ENCODE measurements at places on chromosomes 3 and 15.

DNA sequence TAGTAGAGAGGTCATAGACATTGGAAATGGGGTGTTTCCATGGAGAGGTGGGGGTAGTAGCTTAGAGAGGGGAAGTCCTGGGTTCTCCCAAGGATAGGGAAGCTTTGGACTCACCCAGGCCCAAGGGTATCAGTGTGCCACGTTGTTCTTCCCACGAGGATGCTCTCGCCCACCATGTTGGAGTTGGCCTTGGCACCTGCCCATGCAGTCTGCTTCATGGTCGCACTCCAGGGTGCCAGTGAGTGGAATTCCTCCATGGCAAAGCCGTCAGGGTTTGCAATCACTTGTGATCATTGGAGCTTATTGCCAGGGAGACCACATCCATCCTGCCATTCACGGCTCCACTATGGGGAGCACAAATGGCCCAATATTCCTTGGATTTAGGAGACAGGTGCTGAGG lies 60.6 kb downstream of the GRIP2 start:
- no peak for DNase-seq

DNA sequence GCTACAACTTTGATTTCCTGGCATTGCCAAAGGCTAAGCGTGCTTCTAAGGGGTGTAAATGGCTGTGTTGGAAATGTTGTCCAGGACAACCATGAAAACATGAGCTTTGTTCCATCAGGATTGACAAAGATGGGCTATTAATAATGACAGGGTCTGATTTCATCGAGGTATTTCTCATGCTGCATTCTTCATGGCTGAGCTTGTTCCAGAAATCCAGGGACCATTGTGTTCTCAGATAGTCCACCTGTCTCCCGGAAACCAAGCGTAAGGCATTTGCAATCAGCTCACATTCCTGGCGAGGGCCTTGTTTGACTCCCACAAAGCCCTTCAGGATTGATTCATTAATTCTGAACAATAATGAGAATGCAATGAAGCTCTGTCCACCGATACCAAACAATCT lies 111.3 kb downstream of the CD47 start:
- no peak for DNase-seq

GRCh38 chr15:77224352-77224751 lies 153.4 kb upstream of the TSPAN3 start:
- no peak for DNase-seq

DNA sequence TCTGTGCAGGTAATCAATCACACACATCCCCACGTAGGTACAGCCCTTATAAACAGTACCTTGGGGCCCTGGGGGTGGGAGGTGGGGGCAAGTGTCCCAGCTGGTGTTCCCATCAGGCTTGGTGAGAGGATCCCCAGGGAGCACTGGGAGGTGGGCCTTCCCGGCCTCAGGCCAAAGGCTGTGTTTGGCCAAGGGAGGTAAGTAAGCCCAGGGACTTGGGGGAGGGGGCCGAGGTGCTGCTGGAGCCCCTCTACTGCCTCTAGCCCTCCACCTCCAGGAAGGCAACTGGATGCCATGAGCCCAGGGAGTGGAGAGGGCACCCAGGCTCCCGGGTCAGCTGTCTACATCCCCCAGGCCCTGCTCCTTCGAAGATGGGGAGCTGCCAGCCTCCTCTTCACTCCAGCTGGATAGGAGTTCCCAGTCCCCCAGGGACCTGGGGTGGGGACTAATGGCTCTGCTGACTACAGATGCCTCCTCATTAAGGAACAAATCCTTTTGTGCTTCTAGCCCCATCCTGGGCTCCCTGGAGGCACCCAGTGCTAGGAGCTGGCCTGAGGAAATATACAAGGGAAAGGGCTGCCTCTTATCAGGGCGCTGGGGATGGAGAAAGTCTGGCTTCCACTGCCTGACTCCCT lies 33.1 kb downstream of the RNU5B-1 start:
- DNase-seq: no peak

DNA sequence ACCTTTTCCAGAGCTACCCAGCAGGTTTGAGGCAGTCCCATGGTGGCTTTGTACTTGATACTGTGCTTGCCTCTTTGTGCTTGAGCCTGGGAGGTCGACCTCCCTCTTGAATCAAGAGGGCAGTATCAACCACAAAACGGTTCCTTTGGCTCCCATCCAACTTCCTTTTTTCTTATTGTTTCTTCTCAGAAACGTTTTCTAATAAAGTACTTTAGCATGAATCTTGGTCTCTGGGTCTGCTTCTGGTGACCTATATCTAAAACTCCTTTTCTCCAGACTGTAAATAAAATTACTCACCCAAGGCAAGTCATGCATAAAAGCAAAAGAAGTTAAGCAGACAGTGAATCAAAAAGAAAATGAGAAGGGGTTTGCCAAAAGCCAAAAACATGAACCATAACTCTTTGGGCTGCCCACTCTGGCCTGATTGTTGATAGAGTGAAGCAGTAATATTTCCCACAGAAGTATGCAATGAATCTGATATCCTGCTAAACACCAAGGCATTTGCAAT lies 112.2 kb upstream of the SLC4A7 start:
- DNase-seq: peak; percentile 20
